Kidney (tissue), 22 donors: ENCODE measurements at places on chromosomes 4 and X. TPM values are rescaled to one million over a fixed set of nuclear protein-coding genes. Genes with fewer than 3 reads are reported as not detected.

The TET2 gene
- 1.8 TPM for polyA plus RNA-seq

The SYP gene
- polyA plus RNA-seq, result 7.2 TPM

The PPP4R3C gene
- not detected for polyA plus RNA-seq

The CLDN34 gene
- polyA plus RNA-seq, result not detected

The IL13RA1 gene
- polyA plus RNA-seq, result 26.5 TPM

The TCP11X2 gene
- polyA plus RNA-seq, result not detected

The ABCD1 gene
- polyA plus RNA-seq, result 5.2 TPM

The KCNIP4 gene
- 9.8 TPM for polyA plus RNA-seq

The TIGD4 gene
- 0.75 TPM for polyA plus RNA-seq

The TIMM17B gene
- polyA plus RNA-seq, result 109 TPM

The COL4A6 gene
- polyA plus RNA-seq, result 4.1 TPM

DNA sequence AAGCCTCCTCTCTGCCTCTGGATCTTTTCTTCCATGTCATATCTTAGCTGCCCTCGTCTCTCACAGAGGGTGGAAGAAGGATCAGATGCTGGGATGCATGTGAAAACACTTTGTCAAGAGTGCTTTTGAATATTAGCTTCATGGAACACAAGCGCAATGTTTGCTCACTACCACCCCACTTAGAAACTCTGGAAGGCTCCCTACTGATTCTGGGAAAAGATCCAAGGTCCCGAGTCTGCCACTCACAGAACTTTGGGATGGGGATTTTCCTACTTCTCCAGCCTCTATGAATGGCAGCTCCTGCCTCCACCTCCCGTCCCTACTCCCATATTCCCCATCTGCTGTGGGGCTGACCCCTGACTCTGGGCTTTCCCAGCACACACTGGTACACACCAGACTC is 40.2 kb upstream of the CRMP1 start:
- no peak for DNase-seq

- peak; percentile 9 for DNase-seq
Measured at GRCh38 chrX:28180096-28180495, 198.8 kb upstream of the DCAF8L1 start.

- no peak for DNase-seq
Measured at GRCh38 chr4:157521906-157522305, 301.4 kb downstream of the GRIA2 start.

DNA sequence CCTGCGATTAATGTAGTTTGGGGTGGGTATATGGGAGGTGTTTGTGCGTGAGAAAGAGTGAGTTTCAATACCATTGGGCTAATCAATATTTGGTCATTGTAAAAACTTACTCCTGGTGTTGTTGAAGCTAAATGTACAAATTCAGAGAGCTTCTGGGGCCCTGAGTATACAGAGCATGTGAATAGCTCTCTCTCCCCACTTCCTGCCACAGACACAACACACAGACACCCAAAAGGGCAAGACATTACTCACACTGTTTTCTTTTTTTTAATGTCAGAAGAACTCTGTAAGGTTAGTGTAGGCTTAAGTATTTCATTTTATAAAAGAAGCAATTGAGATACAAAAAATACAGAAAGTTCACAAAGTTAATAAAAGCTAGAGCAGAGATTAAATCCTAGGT is 151.3 kb upstream of the KCNIP4 start:
- no peak for DNase-seq

DNA sequence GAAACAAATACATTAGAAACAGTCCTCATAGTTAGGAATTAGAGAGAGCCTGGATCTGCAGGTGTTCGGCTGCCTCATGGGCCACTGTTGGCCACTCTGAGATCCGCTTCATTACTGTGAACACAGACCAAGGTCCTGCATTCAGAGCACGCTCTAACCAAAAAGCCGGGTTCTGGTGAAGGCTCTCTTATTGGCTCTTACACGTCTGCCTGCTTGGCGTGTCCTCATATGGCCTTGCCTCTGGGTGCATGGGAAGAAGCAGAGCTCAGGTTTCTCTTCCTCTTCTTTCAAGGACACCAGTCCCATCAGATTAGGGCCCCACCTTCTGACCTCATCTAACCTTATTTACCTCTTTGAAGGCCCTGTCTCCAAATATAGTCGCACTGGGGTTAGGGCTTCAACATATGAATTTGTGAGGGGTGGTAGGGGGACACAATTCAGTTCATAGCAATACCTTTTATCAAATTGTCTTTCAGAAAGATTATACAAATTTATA is 37.1 kb upstream of the ELF2 start:
- no peak for DNase-seq

- no peak for DNase-seq
Measured at GRCh38 chr4:5635826-5636195, 72.5 kb downstream of the EVC2 start.

DNA sequence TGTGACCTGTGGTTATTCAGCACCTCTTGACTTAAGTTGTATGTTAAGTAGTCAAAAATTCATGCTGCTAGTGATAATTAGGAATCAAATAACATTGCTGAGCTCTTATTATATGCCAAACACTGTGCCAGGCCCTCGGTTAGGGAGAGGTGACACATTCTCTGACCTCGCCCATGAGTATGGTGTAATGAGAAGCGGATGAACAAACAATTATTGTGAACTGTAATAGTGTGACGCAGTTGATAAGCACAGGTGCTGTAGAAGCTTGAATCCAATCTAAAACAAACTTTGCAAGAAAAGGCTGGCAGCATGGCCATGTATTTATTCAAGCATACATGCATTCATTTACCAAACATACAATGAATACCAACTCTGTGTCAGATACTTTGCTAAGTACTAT is 303.5 kb upstream of the HS3ST1 start:
- DNase-seq, result no peak

GRCh38 chr4:128471576-128471975 is 184.0 kb upstream of the PGRMC2 start:
- no peak for DNase-seq

DNA sequence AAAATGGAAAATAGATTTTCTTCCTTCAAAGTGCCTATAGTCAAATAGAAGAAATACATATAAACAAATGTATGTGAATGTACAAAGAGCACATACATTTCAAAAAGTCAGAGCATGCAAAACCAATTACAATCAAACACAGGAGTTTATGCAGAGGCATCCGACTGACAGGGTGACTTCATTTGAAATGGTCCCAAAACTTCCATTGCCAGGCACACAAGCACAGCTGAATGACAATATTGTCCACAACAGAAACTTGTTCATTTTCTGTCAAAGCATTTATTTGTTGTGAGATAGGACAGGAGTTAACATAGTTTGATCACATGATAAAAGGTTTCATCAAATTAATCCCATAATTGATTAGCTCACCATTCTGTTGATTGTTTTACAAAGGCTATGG is 96.4 kb upstream of the TTC29 start:
- no peak for DNase-seq

- no peak for DNase-seq
Measured at GRCh38 chr4:54971474-54971950, 153.9 kb downstream of the KDR start.

DNA sequence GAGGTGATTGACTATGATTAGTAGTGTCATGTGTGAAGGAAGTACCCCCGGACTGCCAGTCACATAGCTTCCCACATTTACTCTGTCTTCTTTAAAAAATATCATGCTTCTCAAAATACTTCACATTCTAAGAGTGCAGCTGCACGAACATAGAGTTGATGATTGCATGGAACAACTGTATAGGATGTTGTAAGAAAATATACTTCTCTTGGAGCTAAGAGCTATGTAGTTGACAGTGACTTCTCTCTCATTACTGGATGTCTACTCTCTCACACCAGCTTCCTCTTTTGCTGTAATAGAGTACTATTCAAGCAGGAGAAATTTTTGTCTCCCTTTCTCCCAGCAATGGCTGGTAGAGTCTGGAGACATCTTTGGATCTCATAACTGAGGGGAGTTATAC is 99.4 kb upstream of the PUDP start:
- no peak for DNase-seq

DNA sequence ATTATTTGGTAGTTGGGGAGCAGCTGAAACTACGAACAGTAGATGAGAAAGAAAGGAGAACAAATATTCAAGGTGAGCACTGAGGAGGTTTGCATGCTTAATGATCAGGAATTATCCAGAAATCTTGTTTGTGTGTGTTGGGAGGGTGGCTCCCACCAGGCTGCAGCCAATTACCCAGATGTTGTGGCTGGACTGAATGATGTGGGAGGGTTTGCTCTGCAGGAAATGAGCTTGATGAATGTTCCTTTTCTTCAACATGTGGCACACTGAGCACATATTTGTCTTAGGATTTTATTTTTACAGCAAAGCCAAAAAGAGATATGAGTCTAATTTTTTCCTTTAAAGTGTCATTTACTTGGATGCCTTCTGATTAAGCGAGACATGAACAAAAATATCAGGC is 48.3 kb upstream of the AMOT start:
- DNase-seq, result peak; percentile 43

DNA sequence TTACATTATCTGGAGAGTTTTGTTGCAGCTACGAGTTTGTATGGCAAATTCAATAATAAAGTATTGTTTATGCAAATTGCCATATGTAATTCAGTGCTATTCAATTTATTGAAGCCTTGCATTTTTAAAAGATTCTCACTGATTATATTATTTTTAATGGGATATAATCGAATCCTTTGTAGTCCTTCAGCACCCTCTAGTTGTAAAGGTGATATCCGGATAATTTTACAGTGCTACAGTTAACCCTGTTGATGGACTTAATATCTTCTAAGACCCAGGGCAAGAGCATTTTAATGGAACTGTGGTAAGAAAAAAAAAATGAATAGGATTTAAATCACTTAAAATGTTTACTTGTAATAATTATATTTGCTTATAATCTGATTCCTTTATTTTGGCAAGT is 48.5 kb upstream of the GRIA2 start:
- no peak for DNase-seq

DNA sequence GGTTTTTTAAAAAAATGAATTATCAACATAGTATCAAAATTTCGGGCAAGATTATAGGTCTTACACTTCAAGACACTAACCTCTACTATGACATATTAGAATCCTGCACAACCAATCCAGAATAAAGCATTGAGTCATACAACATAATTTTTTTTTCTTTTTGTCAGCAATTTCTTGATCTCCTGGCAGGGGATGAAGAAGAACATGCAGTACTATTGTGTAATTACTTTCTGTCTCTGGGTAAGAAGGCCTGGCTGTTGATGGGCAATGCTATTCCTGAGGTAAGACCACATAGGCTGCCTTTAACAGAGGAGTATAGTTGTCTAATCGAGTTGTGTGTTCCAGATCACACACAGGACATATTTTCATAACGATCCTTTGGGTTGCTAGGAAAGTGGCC is 67.5 kb downstream of the FBXL5 start:
- no peak for DNase-seq

DNA sequence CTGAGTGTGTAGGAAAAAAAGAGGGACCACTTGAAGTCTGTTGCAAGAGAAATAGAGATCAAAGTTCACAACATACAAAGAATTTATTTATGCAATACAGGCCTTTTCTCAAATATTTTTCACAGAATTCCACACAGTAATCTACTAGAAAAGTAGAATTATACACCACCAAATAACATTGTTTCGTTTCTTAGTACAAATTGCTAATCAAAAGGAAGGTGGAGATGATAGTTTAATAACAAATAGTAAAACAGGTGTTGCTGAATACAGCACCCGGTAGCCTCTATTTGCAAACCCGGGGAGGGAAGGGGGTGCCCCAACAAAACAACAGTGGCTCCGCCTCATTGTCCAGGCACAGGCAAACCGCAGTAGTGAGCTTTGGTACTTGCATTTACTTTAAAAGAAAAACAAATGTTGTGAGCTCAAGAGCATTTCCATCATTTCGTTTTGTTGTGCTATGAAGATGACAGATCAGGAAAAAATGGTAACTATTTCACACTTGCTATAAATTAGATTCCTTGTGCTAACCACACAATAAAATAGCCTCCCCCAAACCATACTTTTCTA is 186.4 kb downstream of the DCLK2 start:
- no peak for DNase-seq

DNA sequence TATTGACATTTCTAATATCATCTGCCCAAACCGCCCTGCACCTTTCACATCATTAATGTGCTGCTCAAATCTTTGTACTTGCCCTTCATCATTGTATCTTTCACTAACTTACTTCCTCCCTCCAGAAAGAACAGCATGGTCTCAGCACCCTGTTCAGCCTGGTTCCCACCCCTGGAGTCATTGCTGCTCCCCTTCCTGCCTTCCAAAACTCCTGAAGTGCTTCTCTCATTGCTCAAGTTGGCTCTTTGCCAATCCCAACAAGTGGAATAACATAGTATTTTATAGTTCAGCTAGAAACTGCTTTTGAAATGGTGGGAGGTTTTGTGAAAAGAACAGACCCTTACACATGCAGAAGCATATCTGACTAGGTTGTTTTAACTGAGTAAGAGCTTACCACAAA is 14.0 kb upstream of the TTC29 start:
- no peak for DNase-seq

DNA sequence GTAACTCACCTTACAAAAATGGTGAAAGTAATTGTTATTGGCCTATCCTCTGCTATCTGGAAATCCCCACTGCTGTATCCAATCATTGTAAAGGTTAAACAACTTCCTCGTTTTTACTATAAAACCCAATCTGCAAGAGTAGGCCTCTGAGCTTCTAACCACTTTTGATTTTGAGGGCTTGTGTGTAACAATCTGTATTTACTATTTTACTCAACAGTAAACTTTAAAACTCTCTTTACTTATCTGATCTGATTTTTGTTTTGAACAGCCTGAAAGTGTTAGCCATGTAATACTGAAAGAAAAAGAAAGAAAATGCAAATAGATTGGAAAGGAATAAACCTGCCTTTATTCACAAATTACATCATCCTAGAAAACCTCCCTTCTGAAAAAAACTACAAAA is 63.1 kb downstream of the SLC10A7 start:
- no peak for DNase-seq

DNA sequence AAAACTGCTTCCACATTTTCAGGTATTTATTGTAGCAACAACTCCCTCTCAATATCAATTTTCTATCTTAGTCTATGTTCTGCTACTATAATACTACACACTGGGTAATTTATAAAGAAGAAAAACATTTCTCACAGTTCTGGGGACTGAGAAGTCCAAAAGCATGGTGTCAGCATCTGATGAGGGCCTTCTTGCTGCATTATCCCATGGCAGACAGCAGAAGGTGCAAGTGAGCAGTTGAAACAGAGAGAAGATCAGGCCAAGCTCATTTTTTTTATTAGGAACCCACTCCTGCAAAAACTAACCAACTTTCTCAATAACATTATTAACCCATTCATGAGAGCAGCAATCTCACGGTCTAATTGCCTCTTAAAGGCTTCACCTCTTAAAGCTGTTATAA is 376.0 kb downstream of the RAB28 start:
- no peak for DNase-seq

GRCh38 chr4:53994382-53995102 is 69.9 kb downstream of the CHIC2 start:
- no peak for DNase-seq

GRCh38 chrX:150568320-150569154 is at the start of gene MTM1:
Gene MTM1, plus strand, starts transcription at chrX:150568621. Its CDS starts 23,994 bp downstream, at chrX:150592615.
- peak; percentile 96 for DNase-seq

DNA sequence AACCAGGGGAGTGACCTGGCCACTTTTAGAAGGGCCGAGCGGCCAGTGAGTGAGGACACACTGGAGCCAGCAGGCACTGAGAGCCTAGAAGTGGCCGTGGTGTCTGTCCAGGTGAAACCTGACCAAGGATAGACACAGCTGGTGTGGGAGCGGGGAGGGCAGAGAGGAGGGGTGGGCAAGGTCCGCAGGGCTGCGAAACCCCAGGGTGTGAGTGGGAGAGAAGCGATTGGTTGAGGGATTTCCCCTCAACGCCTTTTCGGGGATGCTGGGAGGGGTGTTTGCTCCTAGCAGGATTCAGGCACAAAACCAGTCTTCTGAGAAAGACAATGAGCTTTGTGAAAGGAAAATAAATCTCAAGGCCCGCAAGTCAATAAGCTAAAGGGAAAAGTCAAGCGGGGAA is 33.2 kb upstream of the ARSD start:
- DNase-seq, result no peak

GRCh38 chr4:185339941-185340340 is 55.8 kb downstream of the LRP2BP start:
- DNase-seq, result no peak
